MM.1S (cell line): ENCODE measurements at places on chromosomes 1 and 21.

- no peaks in the 10 kb centered on the region for H3K27me3 ChIP-seq
- H3K36me3 ChIP-seq = no peaks in the 10 kb centered on the region
- DNase-seq = no peak
- no peak overlapping the region for H3K4me3 ChIP-seq
These were observed 647.1 kb upstream of the NCAM2 start for GRCh38 chr21:20351138-20351537.

DNA sequence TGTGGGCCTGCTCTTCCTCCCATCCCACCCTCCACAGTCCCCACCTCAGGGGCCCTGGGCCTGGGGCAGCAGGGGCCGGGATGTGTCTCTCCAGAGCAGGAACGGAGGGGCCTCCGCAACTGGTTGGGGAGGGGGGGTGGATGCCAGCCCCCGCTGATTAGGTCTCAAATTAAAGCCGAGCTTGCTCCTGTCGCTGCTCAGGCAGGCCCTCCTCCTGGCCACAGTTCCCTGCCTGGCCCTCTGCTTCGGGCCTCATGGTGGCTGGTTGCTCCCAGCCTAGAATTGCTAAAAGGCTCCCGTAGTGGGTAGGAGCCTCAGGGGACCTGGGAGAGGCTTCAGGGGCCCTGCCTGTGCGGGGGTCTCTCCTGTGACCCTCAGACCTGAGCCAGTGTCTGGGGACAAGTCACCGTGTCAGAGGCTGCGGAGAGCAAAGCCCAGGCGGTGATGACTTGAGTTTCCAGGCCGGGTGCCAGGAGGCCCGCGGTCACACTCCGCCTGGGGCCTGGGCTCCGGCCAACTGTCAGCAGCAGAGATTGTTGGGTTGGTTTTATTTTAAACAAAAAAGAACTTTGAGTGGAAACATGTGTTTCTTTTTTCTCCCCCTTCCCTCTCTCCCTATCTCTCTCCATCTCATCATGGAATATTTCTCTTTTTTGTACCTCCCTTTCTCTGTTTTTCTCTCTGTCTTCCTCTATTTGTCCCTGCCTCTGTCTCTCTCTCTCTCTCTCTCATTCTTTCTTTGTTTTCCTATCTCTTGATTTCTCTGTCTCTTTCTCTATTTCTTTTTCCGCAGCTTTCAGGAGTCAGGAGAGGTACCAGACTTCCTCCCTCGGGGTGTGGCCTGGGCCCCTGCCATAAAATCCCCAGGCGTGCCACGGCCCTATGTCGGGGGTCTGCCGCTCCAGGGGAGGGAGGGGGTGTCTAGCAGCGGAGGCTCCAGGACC lies 20.0 kb upstream of the EPHA2 start:
- H3K4me1 ChIP-seq = no peaks in the 10 kb centered on the region
- peaks cover 49% of the 10 kb centered on the region for H3K27me3 ChIP-seq
- H3K4me3 ChIP-seq = no peak overlapping the region
- H3K36me3 ChIP-seq = no peaks in the 10 kb centered on the region
- H3K27ac ChIP-seq = no peak overlapping the region
- no peak for DNase-seq

DNA sequence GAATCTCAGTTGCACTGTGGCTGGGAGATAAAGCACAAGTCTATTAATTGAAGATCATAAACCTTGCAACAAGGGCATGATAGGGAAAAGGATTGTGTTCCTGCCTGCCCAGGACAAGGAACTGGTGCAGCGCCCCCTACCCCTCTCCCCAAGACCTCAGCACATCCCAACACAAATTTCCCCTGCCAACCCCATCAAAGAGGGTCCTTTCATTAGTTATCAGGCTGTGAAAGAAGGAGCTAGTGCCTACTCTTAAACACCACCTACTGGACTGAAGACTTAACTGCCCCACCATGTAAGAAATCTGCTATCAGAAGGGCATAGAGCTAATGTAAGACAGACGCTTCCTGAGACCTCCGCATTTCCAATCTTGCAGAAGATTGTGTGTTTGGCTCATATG lies 372.6 kb downstream of the AGBL4 start:
- H3K27ac ChIP-seq = no peak overlapping the region
- DNase-seq = no peak
- no peaks in the 10 kb centered on the region for H3K4me1 ChIP-seq
- no peak overlapping the region for H3K4me3 ChIP-seq

GRCh38 chr1:87399264-87399663 lies 70.6 kb downstream of the LMO4 start:
- no peaks in the 10 kb centered on the region for H3K4me1 ChIP-seq
- no peak overlapping the region for H3K4me3 ChIP-seq
- no peaks in the 10 kb centered on the region for H3K36me3 ChIP-seq
- H3K27ac ChIP-seq = no peak overlapping the region

GRCh38 chr1:61746813-61747212 lies 4.5 kb downstream of the PATJ start:
- no peaks in the 10 kb centered on the region for H3K36me3 ChIP-seq
- no peak overlapping the region for H3K27ac ChIP-seq
- DNase-seq = no peak

DNA sequence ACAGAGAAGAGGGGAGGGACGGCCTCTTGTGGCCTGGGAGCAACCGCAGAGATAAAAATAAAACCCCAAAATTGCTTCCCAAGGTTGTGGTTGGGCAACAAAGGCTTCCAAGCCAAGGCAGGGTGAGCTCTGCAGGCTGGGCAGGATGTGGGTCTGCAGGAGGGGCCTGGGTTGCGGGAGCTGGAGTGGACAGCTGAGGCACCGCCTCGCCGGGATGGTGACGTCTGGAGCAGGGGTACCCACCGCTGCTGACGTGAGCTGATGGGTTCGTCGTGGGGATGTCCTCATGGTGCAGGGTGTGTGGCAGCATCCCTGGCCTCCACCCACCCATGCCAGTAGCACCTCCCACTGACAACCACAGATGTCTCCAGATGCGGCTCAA lies 3.7 kb downstream of the AURKAIP1 start:
- no peaks in the 10 kb centered on the region for H3K36me3 ChIP-seq
- no peaks in the 10 kb centered on the region for H3K27me3 ChIP-seq
- peaks cover 16% of the 10 kb centered on the region for H3K4me1 ChIP-seq
- H3K27ac ChIP-seq = no peak overlapping the region
- no peak for DNase-seq
- H3K4me3 ChIP-seq = no peak overlapping the region

DNA sequence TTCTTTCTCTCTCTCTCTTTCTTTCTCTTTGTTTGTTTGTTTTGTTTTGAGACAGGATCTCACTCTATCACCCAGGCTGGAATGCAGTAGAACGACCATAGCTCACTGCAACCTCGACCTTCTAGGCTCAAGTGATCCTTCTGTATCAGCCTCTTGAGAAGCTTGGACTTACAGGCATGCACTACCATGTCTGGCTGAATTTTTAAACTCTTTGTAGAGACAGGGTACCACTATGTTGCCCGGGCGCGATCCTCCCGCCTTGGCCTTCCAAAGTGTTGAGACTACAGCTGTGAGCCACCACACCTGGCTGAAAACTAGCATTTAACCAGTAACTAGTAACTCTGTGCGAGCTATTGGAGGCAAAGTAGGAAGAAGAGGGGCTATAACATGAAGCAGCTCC lies 325.5 kb downstream of the ZP4 start:
- DNase-seq = no peak
- H3K4me1 ChIP-seq = no peaks in the 10 kb centered on the region
- H3K27me3 ChIP-seq = no peaks in the 10 kb centered on the region
- no peaks in the 10 kb centered on the region for H3K36me3 ChIP-seq
- no peak overlapping the region for H3K4me3 ChIP-seq
- H3K27ac ChIP-seq = no peak overlapping the region

- H3K36me3 ChIP-seq = no peaks in the 10 kb centered on the region
- H3K4me3 ChIP-seq = no peak overlapping the region
- no peak overlapping the region for H3K27ac ChIP-seq
- no peaks in the 10 kb centered on the region for H3K4me1 ChIP-seq
These were observed 40.1 kb downstream of the TMEM200B start for GRCh38 chr1:29083317-29084195.

DNA sequence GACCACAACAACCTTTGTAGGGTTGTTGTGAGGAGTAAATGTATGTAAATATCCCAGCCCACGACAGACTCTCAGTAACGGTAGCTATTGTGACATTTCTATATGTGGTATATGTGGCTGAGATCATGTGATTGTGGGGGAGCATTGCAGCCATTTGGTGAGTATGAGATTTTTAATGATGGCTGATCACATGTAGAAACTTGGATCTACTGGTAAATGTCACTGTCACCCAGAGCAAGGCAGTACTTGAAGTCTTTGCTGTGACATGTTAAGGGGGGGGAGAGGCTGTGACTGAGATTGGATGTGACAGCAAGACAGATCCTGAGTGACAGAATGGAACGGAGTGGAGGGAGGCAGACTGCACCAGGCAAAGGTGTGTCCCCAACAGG lies 23.9 kb upstream of the MEF2D start:
- peaks cover 27% of the 10 kb centered on the region for H3K4me1 ChIP-seq
- peak overlapping the region; percentile 33 for H3K4me3 ChIP-seq
- H3K27me3 ChIP-seq = no peaks in the 10 kb centered on the region
- H3K27ac ChIP-seq = peak overlapping the region; percentile 76
- peak; percentile 35 for DNase-seq
